ENCODE measurements at places on chromosomes 7 and 10.

DNA sequence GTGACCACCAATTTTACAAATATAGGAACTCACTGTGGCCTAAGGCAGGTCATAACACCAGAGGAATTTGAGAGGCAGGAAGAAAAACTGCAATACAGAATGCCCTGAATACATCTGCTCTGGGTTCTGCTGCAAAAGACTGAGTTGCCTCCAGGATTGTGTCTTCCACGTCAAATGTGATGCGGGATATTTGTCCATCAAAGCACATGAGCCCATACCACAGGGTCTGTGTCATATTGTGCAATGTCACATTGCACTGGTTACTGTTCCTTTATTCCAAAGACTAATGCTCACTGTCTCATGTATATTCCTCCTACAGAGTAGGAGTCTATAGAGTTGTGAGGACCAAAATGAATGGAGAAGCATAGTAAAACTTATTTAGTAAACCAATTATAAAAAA, 58.6 kb upstream of the ABCB4 start:
- DNase-seq, result no peak

DNA sequence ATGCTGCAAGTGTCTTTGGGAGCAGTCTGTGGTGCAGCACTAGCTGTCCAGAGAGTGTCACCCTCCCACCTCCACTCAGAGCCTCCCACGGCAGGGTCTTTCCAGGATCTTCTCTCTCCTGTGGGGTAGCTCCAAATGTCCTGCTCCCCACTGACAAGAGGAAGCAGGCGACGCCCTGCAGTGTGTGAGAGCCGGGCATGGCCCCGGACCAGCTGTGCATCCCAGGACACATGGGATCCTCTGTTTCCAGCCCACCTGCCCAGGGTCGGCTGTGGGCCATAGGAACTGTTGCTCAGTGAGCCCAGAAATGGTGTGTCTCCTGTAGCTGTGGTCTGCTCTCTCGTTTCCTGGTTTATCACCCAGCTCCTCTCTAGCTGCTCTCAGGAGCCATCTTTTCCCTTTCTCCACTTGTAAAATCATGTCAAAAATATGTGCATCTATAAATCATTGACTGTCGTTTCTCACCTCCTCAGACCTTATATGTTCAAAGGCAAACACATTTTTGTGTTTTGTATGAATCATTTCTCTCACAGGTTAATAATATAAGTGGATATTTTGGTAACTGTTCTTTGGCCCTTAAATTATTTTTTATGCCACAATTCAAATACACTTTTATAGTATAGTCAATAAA, 74.9 kb downstream of the VWC2 start:
- no peak for DNase-seq

- no peak for DNase-seq
These were observed 734 bp downstream of the CHST3 start for GRCh38 chr10:71964743-71965515.

DNA sequence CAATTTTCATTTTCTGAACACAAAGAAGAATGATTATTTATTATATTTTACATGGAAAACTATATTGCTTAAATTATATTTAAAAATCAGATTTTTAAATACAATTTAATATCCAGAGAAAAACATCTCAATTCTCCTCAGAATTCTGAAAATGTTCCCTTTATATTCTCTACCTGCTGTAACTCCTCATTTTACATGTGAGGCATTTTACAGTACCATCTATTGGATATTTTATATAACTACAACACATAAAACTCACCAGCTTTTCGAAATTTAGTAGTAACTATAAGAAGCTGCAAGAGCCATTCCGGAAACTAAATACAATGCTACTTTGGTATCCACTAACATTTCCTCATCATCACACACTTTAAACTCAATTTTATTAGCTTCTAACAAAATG, 264.6 kb downstream of the DGKB start:
- DNase-seq, result no peak

DNA sequence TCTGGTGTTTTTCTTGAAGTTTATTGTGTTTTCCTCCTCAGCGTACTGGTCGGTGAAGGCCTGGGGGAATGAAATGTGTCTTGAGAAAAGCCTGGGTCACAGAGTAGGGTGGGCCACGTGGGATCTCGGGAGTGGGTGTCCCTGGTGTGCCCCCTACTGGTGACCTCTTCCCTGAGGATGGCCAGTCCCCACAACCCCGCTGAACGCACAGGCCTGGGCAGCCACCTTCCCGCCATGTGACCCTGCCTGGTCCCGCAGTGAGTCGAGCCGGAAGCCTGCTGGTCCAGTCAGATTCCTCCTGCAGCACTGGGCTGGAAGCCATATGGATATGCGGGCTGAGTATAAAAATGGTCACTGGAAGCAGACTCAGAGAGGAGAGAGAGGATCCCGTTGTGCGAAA, 52.9 kb upstream of the GNA12 start:
- no peak for DNase-seq

- DNase-seq, result no peak
These were observed 465.1 kb upstream of the ADARB2 start for GRCh38 chr10:2202401-2202800.

DNA sequence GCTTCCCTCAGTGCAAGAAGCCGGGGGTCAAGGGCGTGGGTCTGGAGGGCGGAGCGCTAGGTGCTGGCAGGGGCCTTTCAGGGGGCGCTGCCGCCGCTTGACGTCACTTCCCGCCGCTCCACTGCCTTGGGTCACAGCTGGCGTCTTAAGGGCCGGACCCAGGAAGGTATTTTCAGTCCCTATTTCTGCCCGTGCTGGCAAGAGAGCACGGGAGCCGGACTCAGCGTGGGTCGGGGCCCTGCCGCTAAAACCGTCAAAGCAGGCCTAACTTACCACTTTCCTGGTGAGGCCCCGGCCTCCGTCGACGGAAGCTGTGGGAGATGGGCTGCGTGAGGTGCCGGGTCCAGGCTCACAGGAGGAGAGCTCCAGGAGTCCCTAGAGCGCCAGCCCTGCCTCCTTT, 12.0 kb downstream of the VAX1 start:
- no peak for DNase-seq

GRCh38 chr7:974172-974571, 1.2 kb downstream of the COX19 start:
- no peak for DNase-seq

DNA sequence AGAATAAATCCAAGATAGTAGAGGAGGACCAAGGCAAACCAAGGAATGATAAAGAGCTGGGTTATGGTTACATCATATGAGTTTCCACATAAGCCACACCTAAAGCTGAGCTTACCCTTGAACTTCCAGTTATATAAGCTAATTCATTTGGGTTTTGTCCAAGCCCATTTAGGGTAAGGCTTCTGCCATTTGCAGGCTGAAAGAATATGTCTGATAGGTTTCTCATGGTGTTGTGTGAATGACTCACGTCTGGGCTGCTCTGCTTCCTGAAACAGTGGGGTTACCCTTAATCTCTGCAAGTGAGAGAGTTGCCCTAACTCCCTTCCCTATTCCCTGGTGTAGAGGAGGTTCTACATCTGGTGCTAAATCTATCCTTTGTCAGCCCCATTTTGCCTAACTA, 60.8 kb downstream of the PTTG1IP2 start:
- no peak for DNase-seq

DNA sequence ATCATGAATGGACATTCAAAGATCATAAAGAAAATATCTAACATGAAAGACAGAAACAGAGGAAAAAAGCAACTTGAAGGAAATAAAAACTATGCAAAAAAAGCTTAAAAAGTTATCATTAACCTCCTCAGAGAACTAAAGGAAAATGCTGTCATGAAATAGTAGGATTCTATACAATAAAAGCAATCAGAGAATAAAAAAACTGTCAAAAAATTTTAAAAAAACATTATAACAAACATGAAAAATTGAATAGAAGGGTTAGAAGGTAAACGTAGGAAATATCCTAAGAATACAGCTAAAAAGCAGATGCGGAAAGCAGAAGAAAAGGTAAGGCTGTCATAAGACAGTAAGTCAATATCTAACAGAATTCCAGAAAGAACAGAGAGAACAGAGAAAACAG, 44.8 kb downstream of the SGMS1 start:
- DNase-seq, result no peak

DNA sequence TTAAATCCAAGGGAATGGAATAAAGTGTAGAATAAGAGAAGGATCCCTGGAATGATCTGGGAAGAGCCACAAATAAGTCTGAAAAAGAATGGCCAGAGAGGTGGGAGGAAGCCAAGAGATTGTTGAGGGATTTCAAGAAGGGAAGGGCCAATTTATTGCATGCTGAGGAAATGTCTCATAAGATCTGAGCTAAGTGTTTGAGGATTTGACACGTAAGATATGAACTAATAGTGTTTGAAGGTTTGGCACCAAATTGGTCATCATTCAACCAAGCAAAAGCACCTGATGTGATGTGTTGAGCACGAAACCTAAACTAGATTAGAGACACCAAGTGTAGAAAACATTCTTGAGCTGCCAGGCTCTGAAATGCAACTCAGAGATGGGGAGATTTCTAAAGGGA, 97.9 kb downstream of the TSPAN12 start:
- DNase-seq, result no peak

- DNase-seq, result no peak
These were observed 16.4 kb upstream of the BPGM start for GRCh38 chr7:134630237-134630636.

GRCh38 chr7:54995610-54996363, 23.0 kb upstream of the EGFR start:
- DNase-seq, result no peak

DNA sequence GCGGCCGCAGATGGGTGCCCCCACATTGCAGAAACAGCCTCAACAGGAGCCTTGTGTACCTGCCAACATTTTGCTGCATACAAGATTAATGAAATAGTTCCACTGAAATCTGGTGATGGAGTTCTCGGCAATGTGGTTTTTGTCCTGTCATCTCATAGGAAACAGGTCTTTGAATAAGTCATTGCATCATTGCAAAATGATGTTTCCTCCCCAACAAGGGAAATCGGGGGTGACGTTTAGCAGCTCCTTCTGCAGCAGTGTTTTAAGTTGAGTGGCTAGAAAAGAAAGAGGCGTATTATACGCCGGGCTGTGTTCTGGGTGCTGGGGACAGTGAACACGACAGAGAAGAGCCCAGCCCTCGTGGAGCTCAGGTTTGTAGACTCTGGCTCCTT, 177.0 kb downstream of the PRKAG2 start:
- no peak for DNase-seq

GRCh38 chr10:23015021-23015707, 80.2 kb upstream of the MSRB2 start:
- no peak for DNase-seq

DNA sequence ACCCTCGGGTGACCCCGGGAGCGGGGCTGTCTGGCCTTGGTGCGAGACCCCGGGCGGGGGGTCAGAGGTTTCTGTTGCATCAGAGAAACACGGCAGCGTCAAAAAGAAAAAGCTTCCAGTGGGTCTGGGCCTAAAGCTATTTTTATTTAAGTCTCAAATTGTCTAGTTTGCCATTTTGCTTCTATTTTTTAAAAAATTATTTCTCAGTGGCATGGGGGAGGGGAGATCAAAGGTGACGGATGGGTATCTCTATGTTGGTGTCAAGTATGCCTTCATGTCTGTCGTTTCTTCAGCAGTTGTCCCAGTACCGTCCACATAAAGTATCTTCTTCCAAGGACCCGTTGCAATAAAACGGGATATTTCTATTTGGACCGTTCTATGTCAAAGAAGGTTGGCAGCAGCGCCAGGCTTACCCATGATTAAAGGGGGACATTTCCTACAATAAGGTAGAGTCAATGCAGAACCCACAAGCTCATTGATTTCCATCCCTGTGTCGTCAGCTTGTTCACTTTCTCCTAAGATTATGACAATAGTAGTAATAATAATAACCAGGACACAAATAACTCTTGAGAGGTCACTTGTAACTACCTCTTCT, 26.0 kb upstream of the VAX1 start:
- DNase-seq, result no peak

DNA sequence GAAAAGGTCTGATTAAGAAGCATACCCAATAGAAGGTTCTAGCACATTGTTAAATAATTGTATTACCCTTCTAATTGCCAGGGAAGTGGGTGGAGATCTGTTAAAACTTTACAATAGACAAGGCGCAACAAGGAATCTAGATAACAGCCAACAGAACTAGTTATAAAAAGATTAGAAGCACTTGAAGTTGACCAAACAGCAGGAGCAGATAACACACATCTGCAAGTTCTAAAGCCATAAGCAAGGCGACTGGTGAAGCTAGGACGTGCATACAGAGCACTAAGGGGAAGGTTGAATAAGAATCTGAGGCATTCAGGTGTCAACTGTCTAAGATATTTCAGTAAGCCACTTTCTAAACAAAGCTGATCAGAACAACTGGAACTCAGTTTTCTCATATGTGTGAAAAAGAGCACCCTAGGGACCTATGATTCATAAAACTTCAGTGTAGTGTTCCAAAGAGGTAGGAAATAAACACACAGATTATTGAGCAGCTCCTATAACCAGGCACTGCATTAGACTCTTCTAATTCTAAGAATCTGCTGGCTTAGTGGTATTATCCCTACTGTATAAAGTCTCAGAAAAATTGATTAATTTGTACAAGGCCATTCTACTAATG, 111.2 kb downstream of the SAMD9 start:
- DNase-seq, result no peak

DNA sequence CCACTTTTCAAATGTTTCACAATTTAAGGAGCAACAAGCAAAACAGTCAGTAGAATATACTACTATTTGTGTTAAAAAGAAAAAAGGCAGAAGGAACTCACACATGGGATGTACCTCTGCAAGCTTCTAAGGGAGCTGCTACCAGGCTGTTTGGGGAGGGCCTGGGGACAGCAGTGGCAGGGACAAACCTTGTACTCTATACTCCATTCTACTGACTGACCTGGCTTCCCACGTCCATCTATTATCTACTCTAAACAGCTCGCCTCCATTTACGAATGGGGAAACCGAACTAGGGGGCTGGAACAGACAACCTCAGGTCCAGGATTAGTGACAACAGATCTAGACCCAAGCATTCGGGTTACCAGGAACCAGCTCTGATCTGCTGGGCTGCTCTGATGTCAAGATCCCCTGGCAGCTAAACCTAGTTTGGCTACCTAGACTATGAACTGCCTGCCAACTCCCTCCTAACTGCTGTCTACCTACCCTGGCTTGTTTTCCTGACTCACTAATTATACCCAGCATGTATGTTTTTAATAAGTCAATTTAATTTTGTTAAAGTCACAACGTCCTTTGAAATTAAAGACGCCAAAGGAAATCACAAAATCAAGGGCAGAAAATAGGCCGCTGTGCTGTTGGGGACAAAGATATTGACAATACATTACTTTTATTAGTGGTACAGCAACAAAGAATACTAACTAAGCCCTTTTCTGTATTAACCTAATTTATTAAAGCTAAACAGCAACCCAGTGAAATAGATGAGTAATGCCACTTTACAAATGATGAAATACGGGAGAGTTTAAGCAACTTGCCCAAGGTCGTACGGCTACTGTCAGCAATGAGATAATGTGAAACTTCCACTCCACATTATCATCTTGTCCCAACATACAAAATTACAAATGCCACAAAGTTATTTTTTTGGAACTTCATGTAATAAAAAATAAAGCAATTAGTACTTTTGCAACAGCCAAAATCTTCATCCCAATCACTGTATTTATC, 5.3 kb downstream of the PSAP start:
- no peak for DNase-seq

All from stimulated activated CD8-positive, alpha-beta memory T cell treated with anti-CD3 and anti-CD28 coated beads, Interleukin-4, amount 100 ng/mL, for 1 hour (primary cell).